A549 treated with CORT108297 at 1 μM for 4 hours (cell line): ENCODE measurements at places on chromosomes 4 and X. TPM values are rescaled to one million over a fixed set of nuclear protein-coding genes. Genes with fewer than 3 reads are reported as not detected.

The ZMAT1 gene
- 0.08 TPM in 1 of 5 replicates, not detected in the others for total RNA-seq

The TECRL gene
- total RNA-seq = not detected in 5 replicates

The AMER1 gene
- total RNA-seq = 2.1 to 3.0 TPM (median 2.7 TPM) in 5 replicates

The TDO2 gene
- total RNA-seq = 0.43 to 1.2 TPM (median 0.90 TPM) in 5 replicates

The HPGDS gene
- not detected in 5 replicates for total RNA-seq

The MAOA gene
- total RNA-seq = 0.17 to 0.80 TPM (median 0.35 TPM) in 5 replicates

The OPRPN gene
- total RNA-seq = not detected in 5 replicates

The POU3F4 gene
- not detected in 5 replicates for total RNA-seq

The ARHGAP36 gene
- not detected in 5 replicates for total RNA-seq

The MAGEE2 gene
- total RNA-seq = not detected in 5 replicates

The ARHGAP24 gene
- total RNA-seq = 3.0 to 4.0 TPM (median 3.6 TPM) in 5 replicates

The APELA gene
- total RNA-seq = not detected in 5 replicates

The IRS4 gene
- total RNA-seq = 0.02 TPM in 1 of 5 replicates, not detected in the others

The CNGA1 gene
- 0.08 to 0.12 TPM in 2 of 5 replicates, not detected in the others for total RNA-seq

The NAP1L3 gene
- total RNA-seq = 0.25 to 0.42 TPM (median 0.29 TPM) in 5 replicates

The CNKSR2 gene
- 2.1 to 2.9 TPM (median 2.5 TPM) in 5 replicates for total RNA-seq

The CEP135 gene
- 4.3 to 6.3 TPM (median 5.7 TPM) in 5 replicates for total RNA-seq

The GAK gene
- 34.2 to 53.3 TPM (median 52.0 TPM) in 5 replicates for total RNA-seq

The XG gene
- total RNA-seq = 0.07 to 0.09 TPM in 2 of 5 replicates, not detected in the others

The MAGEA11 gene
- 0.07 TPM in 1 of 5 replicates, not detected in the others for total RNA-seq

The RHOXF2B gene
- not detected in 5 replicates for total RNA-seq

The ETDB gene
- not detected in 5 replicates for total RNA-seq

The RASSF6 gene
- total RNA-seq = 0.73 to 1.1 TPM (median 0.98 TPM) in 5 replicates

The RAB9A gene
- 31.6 to 38.1 TPM (median 33.5 TPM) in 5 replicates for total RNA-seq

The EMCN gene
- not detected in 5 replicates for total RNA-seq

The BMPR1B gene
- 5.0 to 7.5 TPM (median 6.6 TPM) in 5 replicates for total RNA-seq

The HOPX gene
- total RNA-seq = not detected in 5 replicates

The MAPK10 gene
- 0.22 to 0.71 TPM (median 0.43 TPM) in 5 replicates for total RNA-seq

The TMEM271 gene
- not detected in 5 replicates for total RNA-seq

The PCDH18 gene
- not detected in 5 replicates for total RNA-seq

The KLHL13 gene
- total RNA-seq = 0.21 to 0.31 TPM (median 0.23 TPM) in 5 replicates

The TRPC5OS gene
- not detected in 5 replicates for total RNA-seq

The IQSEC2 gene
- total RNA-seq = 32.6 to 44.7 TPM (median 40.2 TPM) in 5 replicates

The TBC1D14 gene
- total RNA-seq = 30.9 to 35.8 TPM (median 34.1 TPM) in 5 replicates

The RGN gene
- total RNA-seq = 0.09 TPM in 1 of 5 replicates, not detected in the others

The CLDN24 gene
- not detected in 5 replicates for total RNA-seq

The SPANXA1 gene
- total RNA-seq = 0.16 to 0.42 TPM (median 0.18 TPM) in 3 of 5 replicates, not detected in the others
